ENCODE measurements at places on chromosomes 3 and 15.

- no peak for DNase-seq
Observed at GRCh38 chr3:169497567-169498257, 165.8 kb downstream of the MECOM start.

- no peak for DNase-seq
Observed at GRCh38 chr15:59190291-59190690, 16.4 kb upstream of the LDHAL6B start.

DNA sequence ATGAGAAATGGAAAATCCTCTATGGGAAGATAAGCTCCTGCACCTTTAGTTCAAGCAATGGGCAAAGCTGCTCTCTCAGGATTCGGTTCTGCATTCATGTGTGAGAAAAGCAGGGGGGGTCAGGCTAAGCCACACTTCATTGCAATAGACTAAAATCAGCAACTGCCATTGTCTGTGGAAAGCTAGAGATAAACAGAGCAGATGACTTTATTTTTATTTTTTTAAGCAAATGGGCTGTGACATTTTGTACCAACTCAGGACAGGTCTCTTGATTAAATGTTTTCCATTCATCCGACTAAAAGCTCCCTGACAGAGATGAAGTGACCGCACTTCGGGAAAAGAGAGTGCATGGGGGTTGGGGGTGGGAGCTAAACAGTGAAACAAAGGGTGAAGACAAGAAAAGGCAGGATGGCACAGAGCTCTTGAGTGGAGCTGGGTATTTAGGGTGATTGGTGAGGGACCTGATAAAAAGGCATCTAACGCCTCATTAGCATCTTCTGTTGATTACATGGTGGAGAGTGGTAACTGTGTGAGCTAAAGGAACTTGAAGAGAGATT, 987.4 kb downstream of the TUSC7 start:
- no peak for DNase-seq

DNA sequence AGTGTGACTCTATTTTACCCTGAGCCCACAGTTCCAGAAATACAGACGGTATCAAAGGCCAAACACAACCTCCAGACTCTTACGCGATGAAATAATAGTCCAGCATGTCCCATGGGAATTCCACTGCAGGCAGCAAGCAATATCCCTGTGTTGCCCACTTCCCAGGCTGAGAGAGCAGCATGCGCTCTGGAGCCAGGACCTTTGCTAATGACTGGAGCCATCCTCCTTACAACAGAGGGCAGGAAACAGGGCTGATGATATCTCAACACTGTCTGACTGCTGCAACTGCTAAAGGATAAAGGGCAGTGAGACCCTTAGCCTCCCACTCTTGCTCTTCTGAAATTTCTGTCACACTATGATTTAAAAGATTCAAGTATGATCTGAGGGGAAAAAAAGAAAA, 34.8 kb downstream of the MCF2L2 start:
- no peak for DNase-seq

DNA sequence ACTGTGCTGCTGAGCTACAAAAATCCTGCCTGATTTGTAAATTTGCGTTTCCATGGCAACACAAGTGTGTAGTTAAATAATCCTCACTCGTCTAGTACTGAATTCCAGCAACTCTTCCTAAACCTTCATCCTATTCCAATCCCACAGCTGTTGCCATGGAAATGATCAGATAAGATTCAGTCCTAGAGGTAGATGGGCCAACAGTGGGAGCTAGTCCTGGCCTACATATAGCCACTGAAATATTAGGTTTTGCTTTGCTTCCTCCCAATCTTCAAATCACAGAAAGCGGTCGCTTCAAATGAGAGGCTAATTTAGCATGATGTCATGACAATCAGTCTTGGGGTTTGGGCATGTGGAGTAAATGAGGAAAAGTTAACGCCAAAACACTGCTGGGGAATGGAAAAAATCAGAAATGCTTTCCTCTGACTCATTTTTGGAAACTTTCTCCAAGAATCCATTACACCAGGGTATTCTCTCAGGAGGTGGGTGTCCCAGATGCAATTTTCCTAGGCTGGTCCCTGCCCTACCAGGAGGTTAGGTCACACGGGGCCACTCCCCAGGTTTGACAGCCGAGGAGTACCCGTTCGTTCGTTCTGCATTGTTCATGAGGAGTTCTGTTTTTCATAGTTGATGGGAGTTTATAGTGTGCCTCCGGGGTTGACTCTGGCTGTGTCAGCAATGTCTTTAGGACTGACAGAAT, 159.2 kb upstream of the SLCO3A1 start:
- no peak for DNase-seq

DNA sequence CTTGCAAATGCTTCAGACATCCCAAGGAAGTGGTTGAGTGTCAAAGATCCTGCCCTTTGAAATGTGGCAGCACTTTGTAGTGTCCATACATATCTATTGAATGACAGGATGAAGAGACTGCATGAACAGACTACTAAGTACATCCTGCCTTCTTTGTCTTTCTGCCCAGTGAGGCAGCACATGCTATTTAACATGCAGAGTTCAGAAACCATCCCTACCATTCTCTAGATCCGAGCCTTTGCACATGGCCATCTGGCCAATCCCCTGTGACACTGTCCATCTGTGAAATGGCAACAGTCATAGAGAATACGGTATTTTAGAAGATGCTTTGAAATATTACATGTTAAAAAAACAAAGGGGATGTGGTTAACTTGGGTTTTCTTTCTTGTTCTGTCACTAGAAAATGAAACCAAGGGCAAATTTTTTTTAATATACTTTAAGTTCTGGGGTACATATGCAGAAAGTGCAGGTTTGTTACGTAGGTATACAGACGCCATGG, 519.6 kb downstream of the NTRK3 start:
- no peak for DNase-seq

DNA sequence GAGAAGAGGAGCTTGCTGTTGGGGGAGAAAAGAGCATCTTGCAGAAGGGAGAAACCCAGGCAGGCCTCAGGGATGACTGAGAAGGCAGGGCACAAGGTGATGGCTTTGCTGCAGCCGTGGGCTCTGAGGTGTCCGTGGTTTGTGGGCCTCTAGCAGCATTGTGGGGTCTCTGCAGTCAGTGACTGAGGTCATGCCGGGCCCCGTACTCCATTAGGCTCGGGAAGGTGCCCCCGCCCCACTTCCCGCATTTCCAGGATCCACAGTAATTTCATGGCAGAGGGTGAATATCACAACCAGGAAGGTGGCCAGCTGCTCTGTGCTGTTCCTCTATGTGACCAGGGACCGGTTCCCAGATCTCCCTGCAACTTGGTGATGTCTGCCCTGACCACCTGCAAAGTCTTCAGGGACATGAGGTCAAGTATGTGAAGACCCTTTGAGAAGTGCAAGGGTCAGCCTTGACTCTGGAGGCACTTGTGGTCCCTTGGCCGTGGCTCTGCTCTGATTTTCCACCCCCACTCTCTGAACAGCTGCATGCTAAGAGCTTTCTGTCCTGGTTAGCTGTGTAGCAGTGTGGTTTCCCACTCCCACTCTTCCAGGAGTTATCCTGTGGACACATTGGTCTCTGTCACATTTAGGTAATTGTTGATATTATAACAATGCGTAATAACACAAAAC, 3.6 kb downstream of the KLF13 start:
- no peak for DNase-seq

DNA sequence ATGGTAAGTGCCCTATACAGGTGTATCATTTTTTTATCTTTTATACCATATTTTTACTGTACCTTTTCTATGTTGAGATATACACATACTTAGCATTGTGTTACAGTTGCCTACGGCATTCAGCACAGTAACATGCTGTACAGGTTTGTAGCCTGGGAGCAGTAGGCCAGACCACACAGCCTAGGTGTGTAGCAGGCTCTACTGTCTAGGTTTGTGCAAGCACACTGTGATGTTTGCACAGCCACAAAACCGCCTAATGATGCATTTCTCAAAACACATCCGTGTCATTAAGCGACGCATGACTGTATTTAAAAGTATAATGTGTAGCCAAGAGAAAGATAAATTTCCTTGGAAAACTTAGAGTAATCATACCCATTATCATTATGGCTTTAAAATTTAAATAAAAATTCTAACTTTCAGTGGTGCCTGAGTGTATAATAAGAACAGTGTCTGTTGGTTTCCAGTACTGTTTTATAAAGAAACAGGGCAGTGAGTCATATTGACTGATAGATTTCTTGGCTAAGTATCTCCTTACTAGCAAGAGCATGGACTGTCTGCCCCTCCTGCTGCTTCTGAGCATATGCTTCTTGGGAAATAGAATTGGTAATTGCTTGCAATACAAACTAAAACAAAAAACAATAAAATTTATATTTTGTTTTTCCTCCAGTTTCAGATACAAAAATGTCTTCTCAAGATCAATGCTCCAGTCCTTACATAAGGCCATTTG, 18.3 kb downstream of the CALML4 start:
- DNase-seq = no peak

GRCh38 chr3:29805757-29806156, 524.9 kb downstream of the RBMS3 start:
- no peak for DNase-seq

- DNase-seq = no peak
Observed at GRCh38 chr3:38925351-38925750, 109.3 kb upstream of the SCN10A start.

DNA sequence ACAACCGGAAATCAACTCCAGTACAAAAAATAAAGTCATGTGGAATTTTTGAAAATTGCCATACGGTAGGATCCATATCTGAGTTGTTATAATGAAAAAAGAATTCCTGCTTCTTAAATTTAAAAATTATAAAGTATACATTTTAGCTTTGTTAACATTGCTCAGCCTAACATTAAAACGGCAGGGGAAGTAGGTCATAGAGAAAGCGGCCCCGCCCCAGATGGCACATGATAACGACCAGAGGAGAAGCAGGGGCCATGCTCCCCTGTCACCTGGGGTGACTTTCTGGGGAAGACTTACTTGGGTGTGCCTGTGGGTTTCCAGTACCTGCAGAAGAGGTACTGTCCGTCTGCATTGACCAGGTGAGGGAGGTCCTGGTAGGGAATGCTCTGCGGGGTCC, 921 bp downstream of the MGLL start:
- no peak for DNase-seq

DNA sequence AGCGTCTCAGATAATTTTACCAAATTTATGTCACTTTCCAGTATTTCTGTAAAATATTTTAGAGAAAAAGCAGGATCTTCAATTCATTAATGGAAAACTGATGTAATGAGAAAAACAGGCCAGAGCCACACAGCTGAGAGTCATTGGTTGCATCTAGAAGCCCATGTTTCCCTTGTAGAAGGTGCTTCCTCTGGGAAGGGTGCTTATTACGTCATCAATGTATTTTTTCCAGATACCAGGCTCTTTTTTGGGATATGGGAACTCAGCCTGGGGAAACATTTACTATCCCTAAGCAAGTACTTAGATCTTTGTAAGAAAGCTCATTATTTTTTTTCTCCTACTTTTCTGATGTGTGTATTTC, 89.1 kb upstream of the PHLDB2 start:
- DNase-seq = no peak

DNA sequence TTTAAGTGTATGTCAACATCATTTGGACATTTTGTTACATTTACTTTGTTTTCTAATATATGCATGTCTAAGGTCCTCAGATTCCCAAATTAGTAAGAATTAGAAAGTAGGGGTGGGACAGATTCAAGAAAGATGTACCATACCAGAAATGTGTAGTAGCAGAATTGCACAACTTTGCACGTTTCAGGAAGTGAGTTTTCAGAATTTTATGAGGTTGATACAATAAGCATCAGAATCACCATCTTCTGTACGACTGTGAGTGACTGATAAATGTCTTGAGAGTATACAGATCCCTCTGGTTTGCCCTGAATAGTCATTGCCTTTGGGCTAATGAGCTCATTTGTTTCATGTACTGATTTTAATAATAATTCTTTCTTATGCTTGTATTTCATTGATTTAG, 9.3 kb downstream of the ARIH2 start:
- no peak for DNase-seq

DNA sequence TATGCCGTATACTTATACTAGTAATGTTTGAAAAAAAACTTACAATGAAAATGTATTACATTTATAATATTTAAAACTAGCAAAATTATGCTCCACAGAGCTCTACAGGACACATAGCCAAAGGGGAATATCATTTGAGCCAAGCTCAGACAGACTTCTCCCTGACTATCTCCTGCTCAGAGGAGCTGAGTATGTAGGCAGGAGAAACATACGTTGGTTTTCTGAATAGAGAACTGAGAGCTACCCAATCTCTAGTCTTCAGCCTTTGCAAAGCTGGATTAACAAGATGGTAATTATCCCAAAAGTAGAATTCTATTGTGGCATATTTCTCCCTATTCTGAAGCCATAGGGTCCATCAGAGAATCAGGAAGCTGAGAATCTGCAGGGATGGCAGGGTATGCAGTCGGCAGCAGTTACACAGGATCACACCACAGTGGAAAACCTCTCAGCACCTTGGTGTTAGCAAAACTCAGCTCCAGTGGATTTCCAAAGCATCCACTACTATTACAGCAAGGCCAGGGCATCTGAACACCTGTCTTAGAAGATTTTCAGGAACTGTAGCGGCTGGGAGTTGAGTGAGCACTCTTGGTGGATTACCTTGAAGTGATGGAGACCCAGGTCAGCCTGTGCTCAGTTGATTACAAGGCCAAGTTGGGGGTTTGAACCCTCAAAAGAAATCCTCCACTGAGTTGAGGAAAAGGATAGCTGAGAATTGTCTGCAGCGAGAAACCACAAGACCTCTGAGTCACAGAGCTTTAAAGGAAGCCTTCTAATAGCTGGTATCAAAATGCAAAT, 30.1 kb downstream of the GPR15 start:
- no peak for DNase-seq
